ENCODE measurements at places on chromosomes 7 and 10.

DNA sequence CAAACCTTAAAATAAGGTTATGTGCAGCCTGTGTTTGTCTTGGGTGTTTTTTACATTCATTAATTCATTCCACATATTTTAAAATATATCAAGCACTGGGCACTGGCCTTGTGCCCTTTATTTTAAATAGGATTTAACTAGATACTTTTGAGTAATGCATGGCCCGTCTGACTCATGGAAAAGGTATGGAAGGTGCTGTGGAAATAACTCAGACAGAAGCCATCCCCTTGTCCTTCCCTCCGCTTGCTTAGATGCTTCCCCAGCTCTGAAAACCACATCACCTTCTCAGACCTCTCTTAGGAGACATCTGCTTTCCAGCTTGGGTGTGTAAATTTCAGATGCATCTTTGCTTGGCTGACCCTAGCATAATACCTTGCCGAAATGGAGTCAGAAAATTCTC lies 30.5 kb downstream of the SLC18A2 start:
- no peak for DNase-seq

- no peak for DNase-seq
These were observed 142.4 kb downstream of the ADCY1 start for GRCh38 chr7:45716380-45717203.

- no peak for DNase-seq
These were observed 182.0 kb upstream of the PHYHIPL start for GRCh38 chr10:58994226-58995057.

DNA sequence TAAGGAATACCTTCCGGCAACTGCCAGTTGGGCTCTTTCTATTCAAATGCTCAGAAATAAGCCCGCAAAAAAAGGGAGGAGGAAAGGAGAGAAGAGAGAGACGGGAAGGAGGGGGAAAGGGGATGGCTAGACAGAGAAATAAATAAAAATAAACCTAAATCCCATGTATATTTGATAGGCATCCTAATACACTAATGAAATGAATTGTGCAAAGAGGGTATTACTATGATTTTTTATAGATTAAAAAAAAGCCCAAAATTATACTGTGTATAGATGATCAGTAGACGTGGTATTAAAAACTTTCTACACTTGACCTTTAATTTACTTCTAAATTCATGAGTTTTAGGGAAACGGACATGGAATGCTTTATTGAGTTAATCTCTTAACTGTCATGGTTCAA lies 89.9 kb downstream of the HBP1 start:
- no peak for DNase-seq

- no peak for DNase-seq
These were observed 95.5 kb downstream of the CELF2 start for GRCh38 chr10:11113156-11113555.

GRCh38 chr7:8433477-8434289 lies at the start of gene NXPH1:
Gene NXPH1, plus strand, starts transcription at chr7:8433609.
- DNase-seq = no peak

DNA sequence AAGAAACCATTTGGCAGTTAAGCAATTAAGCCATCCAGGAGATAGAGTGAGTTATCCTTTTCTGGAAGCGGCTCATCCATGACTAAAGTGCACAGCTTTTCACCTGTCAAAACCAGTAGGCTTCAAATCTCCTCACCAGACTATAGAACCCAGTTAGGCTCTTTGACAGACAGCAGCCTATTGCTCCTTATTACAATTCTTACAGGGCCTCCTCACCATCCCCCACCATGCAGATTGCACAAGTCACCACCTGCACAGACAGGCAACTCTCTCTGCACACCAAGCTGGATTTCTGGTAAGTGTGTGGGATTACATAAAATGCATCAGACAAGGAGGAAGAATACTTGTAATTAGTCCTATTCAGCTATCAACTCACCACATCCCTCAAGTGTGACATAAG lies 301.6 kb downstream of the SNX13 start:
- peak; percentile 81 for DNase-seq

DNA sequence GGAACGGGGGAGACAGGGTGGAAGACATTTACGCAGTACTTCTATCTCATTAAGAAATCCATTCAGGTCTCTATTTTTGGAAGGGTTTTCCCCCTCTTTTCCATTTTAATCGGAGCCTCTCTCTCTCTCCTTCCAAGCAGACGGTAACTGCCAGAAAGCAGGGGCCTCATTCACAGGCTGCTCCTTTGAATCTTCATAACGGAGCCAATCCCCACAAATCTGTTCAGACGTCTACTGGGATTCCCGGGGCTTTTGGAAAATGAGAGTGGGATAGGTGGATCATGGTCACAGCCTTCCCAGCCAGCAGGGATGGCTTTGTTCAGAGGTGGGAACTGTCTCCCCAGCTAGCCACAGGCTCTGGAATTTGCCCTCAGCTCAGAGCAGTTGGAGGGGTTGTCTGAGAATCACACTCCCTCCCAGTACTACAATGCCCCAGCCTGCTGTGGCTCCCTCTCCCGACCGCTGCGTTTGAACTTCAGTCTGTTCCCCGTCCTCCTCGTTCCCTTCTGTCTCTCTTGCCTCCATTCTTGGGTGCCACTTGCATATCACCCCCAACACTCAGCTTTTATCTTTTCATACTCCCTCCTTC lies 413.6 kb downstream of the PLXNA4 start:
- DNase-seq = no peak

DNA sequence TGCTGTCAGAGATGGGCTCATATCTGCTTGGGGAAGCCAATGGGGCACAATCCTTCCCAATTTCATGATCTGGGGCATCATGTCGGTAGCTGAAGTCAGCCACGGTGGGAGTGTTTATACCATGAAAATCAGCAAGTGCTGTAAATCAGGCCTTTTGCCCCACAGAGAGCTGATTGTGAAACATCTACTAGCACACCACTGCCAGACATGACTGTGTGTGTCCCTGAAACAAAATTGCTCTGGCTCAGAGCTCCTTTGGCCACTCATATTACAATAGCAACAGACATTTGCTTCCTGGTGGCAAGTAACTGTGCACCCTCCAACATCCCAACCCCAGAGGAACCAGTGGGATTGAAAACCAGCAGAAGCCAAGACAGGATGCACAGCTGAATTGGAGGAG lies 23.7 kb downstream of the GPR26 start:
- no peak for DNase-seq

GRCh38 chr10:94013331-94013760 lies 19.6 kb downstream of the PLCE1 start:
- DNase-seq = no peak

DNA sequence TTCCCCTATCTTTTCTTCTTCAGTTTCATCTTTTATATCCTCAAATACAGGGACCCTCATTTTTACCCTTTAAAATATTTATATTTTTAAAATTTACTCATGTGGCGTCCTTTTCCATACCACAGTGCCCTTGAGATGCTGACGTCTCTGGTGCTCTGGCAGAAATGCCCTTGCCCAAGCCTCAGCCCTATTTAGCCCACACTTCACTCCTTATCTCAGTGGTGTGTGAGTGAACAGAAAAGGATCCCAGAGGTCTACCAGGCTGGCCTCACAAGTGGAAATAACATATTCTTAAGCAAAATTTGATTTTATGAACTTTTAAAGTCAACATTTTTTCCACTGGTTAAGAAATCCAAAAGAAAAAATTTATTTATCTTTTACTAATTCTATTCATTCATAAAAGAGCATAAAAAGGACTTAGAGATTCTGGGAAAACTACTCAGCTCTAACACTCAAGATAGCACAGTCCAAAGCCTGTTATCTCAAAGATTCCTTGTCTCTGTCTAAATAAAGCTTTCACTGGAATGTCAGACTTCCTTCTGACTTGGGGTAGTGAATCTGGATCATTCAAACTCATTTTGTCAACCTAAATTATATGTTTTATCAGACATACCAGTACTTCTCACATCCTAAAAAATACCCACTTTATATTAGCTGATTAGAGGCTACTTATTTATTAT lies at the start of gene NEBL:
Gene NEBL, minus strand, starts transcription at position 166 of the 680 bp plus-strand sequence. Its CDS starts 106 bp downstream, at position 60.
- DNase-seq = no peak

DNA sequence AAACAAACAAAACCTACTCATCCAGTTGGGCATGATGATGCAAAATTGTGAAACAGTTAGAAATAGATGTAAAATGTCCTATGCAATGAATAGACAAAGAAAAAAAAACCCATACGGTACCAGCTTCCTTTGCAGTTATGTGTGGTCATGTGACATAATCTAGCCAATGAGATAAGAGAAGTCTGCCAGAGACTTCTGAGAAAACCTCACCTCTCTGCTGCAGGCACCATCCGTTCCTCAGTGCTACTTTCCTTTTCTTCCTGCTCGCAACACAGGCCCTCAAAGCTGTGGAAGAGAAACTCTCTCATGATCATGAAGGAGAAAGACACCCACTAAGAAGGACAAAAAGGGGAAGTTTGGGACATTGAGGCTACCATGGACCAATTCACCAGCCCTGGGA lies 76.8 kb upstream of the CARD11 start:
- DNase-seq = no peak

GRCh38 chr7:117195361-117196029 lies 127.4 kb downstream of the WNT2 start:
- DNase-seq = no peak

DNA sequence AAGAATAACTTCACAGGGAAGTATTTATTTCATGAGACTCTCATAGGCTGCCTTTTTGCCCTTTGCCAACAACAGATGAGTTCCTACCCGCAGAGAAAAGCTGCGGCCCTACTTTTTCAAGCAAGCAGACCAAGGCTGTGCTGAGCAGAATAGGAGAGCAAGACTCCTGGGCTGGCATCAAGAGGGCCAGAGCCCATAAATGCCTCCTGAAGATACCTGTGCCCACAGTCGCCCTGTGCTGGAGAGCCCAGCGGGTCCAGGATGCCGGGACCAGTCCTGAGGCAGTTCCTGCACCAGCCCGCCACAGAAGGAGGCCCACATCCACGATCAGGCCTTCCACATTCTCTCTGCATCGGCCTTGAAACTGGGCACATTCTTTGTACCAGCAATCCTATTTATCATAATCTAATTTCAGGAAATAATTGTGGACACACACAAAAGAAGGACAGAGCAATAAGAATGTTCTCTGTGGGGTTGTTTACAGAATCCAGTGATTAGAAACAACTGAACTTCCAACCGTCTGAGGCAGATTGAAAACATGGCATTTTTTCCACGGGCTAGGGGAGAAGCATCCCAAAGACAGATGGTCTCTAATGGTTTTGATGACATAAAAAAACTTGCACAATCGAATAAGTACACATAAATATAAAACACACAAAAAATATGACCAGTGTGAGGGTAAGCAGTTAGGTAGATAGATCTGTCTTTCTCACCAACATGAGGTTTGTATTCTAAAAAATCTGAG lies 95.6 kb downstream of the CPXM2 start:
- DNase-seq = no peak

GRCh38 chr10:30185341-30185740 lies 126.0 kb upstream of the JCAD start:
- no peak for DNase-seq

DNA sequence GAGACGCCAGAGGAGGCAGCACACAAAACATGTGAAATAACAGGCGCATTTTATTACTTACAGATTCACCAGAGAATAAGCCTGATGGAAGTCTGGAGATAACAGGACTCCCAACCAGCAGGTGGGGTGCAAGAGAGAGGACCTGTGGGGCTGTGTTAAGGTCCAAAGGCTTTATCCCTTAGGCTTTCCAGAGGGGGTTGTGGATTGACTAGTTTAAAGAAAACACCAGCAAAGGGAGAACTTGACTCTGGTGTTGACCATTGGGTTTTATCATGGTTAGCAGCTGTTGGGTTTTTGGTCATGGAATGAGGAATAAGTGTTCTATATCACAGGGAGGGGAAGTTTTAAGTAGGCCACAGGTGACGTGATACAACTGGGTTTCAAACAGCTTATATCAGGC lies 1.6 kb upstream of the CRPPA start:
- no peak for DNase-seq

DNA sequence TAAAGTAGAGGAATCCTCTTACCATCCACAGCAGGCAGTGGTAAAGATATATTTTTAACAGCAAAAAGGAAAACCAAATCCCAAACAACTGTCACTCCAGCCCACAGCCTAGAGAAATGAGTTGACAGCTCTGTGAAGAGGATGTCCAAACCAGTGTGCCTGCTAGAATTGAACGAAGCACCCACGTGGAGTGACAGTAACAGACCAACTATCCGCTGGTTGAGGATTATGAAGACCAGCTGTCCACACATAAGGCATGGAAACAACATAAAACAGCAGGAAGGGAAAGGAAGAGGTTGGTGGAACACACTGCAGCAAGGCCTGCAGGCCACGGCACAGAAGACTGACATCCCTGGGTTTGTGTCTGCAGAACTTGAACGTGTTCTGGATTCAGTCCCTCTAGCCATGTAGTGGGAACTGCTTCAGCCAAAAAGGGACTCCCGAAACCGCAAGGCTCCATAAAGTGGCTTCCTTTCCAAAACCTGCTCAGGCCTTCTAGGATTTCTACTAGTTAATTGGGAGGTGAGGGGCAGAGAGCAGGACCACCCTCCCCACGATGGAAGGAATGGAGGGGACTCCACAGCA lies 324.4 kb downstream of the BICC1 start:
- DNase-seq = no peak

- DNase-seq = no peak
These were observed 42.1 kb upstream of the INSIG1 start for GRCh38 chr7:155255621-155256020.

DNA sequence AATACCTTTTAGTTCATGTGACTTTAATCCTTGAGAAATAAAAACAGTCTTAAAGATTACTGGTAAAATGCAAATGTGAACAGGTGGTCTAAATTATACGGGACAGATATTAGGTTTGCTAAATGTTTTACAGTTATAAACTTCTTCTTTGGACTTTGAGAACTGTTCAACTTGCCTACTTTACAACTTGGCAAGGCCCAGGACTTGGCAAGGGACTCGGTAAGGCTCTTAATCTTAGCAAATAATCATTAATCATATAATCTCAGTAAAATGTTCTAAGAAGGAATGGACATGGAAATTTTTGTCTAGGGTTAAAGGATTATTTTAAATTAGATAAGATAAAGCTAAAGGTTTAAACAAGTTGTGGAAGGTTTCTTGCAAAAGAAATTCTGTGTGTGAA lies 4.8 kb upstream of the UBE2D4 start:
- DNase-seq = no peak

DNA sequence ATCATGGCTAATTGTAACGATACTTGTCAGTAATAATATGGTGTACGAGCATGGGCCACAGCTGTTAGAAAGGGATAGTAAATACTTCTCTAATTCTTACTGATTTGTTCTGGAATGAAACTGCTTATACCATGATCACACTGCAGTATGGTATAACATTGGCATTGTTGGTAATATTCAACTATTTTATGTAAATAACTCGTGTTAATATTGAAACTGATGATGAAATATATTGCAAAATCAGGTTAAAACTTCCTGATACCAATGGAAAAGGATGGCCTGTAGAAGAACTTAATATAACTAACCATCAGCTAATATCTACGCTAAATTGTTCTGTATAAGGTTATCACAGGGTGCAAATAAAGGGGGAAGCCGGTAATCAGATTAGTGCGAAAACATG lies 10.3 kb downstream of the OR2A14 start:
- no peak for DNase-seq

GRCh38 chr7:33831389-33832141 lies 73.8 kb upstream of the BMPER start:
- DNase-seq = no peak
